Brain pericyte (primary cell): ENCODE measurements at places on chromosomes 5 and 9.

- DNase-seq, result no peak
Measured at GRCh38 chr9:89815061-89815902, 210.5 kb downstream of the GADD45G start.

- DNase-seq, result no peak
Measured at GRCh38 chr9:88988796-88989641, 2.2 kb upstream of the S1PR3 start.

- DNase-seq, result no peak
Measured at GRCh38 chr5:76657683-76658311, 34.6 kb upstream of the F2RL2 start.

DNA sequence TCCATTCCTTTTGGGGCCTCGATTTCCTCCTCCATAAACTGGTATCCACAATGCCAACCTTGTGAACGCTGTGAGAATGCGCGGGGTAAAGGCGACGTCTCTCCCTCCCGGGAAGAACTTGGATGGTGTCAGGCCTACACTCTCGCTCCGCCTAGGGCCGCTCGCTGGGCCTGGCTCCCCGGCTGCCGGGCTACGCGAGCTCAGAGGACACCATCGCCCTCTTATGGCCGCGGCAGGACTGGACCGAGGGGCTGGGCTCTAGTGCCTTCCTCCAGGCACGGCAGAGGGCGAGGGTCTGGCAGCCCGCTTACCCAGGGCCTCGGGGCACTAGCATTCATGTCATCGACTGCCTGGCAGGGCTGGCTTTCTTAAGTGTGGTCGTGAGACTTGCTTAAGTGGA lies 1.3 kb upstream of the EXOSC2 start:
- DNase-seq, result no peak

- DNase-seq, result no peak
Measured at GRCh38 chr5:154162539-154163151, 27.9 kb upstream of the GALNT10 start.

DNA sequence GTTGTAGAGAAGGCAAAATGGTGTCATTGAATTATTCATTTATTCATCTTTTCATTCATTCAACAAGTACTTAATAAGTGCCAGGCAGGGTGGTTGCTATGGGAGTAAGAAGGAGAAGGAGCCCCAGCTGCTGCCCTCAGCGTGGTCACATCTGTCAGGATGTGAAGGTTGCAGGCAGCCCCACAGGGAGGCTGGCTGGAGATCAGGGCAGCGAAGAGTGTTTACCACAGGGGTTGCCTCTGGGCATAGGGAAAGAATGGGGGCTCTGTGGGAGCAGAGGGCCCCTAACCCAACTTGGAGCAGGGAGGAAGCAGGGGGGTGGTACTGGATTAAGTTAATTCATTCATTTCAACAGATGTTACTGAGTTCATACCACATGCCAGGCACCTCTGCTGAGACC lies 6.0 kb downstream of the PCDH12 start:
- no peak for DNase-seq

DNA sequence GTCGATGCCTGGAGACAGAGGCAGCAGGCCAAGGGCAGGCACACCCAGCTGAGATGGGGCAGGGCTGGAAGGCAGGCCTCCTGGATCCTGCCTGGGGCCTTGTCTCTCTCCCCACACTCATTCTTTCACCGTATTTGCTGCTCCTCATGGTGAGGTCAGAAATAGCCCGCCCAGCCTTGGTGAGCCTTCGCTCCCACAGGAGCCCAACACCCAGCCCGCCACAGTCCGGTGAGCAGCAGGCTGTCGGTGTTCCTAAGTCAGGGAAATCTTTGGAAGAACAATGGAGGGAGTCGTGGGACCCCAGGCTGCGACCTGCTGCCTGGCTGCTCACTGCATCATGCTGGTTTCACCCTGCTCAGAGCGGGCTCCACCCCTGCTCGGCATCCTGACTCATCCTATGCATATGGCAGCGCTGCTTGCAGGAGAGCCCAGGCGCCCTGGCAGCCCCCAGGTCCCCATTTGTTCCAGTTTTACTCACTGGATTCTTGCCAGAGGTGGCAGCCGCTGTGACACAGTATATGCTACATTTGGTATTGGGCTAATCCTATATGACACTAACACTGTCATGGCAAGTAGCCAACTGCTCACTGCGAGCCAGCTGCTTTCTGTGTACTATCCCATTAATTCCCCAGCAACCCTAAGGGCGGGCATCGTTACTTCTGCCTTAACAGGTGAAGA lies 53.2 kb upstream of the NCS1 start:
- no peak for DNase-seq

DNA sequence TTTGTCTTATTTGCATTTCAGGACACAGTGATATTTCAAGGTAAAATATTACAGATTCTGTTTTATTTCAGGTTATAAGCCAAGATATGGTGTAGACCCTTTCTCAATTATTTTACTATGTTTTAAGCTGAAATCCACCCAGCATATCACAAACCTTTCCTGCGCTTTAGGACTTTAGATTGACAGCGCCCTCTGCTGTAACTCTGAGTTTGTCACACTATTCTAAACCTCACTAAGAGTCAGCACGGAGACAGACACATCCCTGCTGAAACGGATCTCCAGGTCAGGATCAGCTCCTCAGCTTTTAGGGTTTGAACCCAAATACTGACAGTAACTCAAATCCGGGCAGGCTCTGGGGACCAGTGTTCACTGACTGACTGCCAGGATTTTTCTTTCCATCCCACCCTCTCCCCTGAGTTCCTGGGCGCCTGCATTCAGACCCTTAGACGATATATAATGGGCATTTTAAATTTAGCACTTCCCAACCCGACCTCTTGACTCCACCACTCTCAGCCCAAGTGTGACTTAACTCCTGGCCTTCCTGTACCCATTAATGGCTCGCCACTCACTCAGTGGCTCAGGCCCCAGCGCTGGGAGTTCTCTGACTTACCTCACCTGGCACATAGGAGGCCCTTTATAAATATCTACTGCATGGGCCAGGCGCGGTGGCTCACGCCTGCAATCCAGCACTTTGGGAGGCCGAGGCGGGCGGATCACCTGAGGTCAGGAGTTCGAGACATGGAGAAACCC lies 33.5 kb downstream of the TLX3 start:
- no peak for DNase-seq

DNA sequence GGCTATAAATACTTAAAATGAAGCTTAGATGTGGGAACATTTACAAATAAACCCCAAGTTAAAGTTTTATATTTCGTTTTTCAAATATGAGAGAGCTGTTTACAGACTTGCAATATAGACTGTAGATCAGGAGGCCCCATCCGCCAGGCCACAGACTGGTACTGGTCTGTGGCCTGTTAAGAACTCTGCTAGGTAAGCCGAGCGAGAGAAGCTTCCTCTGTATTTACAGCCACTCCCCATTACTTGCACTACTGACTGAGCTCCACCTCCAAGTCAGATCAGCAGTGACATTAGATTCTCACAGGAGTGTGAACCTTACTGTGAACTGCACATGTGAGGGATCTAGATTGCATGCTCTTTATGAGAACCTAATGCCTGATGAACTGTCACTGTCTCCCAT lies 561.4 kb upstream of the FAM174A start:
- DNase-seq, result no peak

- DNase-seq, result no peak
Measured at GRCh38 chr9:27528076-27528885, 1.3 kb downstream of the MOB3B start.

- DNase-seq, result no peak
Measured at GRCh38 chr5:147061431-147061830, 173.4 kb upstream of the STK32A start.

- no peak for DNase-seq
Measured at GRCh38 chr9:70962761-70963440, 158.5 kb downstream of the TRPM3 start.

DNA sequence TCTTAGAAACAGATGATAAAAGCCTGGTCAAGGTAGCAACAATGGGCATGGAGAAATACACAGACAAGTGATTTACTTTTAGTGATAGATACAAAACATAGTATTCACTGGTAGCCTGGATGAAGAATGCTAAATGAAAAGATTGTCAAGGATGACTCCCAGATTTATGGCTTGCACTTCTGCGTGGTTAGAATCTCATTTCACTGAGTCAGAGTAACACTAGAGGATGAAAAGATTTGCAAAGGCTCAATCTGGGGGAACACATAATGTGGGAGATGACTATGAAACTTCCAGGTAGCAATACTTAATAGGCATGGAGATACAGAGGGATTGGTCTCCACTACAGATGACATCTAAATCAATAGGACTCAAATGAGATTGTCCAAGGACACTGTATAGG lies 38.4 kb downstream of the AGTPBP1 start:
- DNase-seq, result no peak

- DNase-seq, result no peak
Measured at GRCh38 chr5:77806213-77806843, 30.2 kb upstream of the TBCA start.

DNA sequence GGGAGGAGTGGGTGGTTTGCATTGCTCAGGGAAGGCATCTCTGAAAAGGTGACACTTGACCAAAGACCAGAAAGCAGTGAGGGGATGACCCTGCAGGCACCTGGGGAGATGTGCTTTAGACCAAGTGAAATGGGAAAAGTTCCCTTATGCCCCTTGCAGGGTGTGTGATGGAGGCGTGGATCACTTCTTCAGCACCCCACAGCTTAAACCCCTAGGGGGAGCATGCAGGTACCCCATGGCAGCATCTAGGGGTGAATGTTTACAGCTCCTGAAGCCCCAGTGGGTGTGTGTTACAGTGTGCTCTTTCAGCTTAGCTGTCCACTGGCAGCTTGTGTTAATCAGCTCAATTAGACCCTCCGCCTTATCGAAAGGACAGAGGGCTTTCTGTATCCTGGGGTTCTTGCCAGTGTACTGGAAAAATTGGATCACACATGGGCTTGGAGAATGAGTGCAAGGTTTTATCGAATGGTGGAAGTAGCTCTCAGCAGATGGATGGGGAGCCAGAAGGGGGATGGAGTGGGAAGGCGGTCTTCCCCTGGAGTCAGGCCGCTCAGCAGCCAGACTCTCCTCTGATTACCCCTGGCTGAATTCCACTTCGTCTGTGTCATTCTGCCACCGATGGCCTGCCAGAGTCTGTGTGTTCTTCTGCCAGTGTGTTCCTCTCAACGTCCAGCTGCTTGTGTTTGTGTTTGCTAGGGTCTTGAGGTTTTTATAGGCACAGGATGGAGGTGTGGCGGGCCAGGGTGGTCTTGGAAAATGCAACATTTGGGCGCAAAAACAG lies 6.3 kb downstream of the BHMT2 start:
- DNase-seq, result no peak

GRCh38 chr5:172592881-172593280 lies 48.2 kb upstream of the NEURL1B start:
- no peak for DNase-seq

DNA sequence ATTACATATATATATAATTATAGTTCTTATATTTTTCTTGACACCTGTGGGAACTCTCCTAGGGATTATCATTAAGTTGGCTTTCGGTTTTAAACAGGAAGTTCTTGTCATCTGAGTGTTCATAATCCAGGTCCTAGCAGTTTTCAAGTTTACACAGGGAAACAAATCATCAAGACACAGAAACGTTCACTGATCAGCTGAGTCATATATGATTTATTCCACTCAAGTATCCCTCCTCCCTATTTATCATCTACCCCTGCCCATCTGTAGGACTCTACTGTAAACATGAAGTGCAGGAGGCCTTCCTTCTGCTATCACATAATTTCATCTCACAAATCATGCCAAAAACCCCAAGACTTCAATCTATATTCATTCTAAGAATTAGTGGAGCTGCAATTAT lies 6.3 kb downstream of the SLC25A51 start:
- DNase-seq, result no peak

- DNase-seq, result no peak
Measured at GRCh38 chr5:76193635-76194034, 110.5 kb downstream of the SV2C start.

GRCh38 chr9:98096091-98096490 lies 22.9 kb downstream of the TRIM14 start:
- no peak for DNase-seq

DNA sequence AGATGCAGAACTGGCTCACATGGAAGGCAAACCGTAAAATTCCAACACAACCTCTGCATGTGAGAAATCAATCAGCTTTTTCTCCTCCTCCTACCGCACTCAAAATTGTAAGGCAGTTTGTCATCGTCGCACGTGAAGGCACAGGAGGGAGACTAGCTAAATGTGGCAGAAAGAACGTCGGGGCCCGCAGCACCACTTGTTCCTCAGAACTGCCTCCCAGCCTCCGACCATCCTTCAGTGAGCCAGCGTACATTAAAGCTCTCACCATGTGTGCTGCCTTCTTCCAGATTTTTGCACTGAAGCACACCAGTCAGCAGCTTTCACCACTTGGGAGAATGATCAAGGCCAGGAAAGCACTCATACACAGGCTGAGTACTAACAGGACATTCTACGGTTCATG lies 105.9 kb downstream of the RFX3 start:
- DNase-seq, result no peak

DNA sequence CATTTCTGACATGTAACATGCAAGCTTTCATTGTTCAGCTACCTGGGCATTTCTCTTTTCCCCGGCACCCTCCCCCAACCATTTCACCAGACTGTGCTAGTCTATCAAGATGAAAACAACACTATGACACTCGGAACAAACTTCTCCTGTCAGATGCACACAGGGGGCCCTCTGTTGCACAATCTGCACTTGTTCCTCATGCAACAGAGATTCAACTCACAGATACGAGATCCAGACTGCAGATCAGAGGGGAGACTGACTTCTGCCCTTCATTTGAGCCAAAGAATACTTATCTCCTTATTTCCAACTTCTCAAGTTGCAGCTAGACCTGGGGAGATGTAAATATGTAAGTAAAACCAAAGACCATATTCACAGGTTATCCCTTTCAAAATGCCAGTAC lies 15.7 kb upstream of the FST start:
- no peak for DNase-seq

DNA sequence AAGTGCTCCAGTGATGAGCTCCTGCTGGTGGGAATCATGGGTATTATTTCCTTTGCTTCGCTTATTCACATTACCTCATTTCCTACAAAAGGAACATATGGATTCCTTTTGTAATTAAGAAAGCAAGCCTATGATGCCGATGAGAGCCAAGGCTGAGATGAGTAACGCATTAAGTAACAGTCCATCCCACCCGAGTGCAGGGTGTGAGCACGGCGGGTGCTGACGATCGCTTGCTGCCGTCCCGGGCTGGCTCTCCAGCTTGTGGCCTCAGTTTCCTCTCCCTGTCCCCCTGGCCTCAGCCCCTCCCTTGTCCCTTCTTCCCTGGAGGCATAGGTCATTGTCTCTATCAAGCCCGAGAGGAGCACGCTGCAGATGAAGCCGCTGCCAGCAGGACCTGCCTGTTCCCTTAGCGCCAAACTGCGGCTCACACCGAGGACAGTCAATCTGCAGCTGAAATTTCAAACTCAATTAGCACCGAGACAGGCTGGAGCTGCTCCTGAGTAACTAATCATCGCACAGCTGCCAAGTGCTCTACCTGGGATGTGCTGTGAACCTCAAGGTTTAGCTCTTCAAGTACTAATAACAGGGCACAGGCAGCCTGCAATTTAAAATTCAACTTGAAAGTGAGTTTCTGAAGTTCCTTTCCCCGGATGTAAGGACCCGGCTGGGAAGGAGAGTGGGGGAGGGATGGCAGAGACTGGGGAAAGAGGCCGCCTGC lies 115.2 kb upstream of the RAPGEF1 start:
- no peak for DNase-seq
